HFFc6 (cell line): ENCODE measurements at places on chromosomes 16 and 17.
A peak's percentile ranks its signal among the peaks of the same experiment; 100 is the strongest.

DNA sequence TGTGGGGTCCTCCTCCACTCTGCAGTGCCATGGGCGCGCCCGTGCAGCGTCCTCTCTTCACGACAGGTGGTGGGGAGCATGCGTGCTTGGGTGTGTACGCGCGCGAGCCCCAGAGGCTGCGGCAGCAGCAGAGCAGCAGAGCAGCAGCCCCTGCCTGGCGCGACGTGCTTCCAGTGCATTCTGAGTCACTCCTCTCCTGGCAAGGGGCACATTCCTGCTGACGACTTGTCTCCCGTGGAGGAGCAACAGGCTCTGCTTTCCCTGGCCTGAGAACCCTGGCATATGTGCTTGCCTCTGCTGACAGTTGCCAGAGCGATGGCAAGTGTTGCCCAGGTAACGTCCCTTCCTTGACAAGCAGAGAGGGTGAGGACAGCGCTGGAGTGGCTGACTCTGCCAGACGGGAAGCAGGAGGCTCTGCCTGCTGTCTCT lies 133.8 kb upstream of the PLCG2 start:
- peak; percentile 88 for DNase-seq

DNA sequence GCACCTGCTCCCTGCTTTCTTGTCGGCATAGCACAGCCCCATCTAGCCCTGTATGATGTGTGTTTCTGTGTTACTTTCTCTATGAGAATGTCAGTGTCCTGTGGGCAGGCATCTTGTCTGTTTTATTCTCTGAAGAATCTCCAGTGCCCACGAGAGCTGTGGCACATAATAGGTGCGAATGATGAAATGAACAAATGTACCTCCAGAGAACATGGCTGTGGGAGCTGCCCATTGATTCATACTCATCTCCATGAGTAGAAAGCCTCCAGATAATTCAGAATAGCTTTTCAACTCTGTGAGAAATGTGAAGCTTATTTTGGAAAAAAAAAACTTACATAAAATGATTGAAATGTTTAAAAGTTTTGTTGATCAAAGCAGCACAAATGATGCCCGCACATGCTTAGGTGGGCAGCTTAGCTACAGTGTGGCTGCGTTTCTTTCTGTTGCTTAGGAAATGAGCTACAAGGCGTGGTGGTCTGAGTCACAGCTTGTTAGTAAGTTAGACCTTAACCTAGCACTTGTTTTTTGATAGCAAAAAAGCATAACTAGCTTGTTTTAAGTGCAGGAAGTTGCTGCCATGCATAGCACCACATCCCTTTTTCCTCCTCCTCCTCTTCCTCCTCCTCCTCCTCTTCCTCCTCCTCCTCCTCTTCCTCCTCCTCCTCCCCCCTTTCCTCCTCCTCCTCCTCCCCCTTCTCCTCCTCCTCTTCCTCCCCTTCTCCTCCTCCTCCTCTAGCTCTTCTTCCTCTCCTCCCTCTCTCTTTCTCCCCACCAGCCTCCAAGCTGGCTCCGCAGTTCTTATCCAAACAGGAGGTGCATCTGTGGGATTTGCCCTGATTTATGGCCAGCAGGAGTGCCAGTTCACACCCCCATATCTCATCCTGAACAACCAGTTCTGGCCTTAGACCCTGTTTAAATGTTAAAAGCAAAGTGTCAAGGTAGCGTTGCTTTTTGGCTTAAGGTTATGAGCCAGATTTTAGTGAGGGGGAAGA lies 221.5 kb downstream of the IRF8 start:
- DNase-seq: no peak

DNA sequence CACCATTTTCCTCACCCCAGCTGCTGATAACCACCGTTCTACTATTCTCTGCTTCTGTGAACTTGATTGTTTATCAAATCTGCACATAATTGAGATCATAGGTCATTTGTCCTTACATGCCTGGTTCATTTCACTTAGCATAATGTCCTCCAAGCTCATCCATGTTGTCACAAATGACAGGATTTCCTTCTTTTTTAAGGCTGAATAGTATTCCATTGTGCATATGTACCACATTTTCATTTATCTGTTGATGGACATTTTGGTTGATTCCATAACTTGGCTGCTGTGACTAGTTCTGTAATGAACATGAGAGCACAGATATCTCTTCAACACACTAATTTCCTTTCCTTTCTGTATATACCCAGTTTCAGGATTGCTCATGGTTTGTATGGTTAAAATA lies 225.3 kb upstream of the TBX2 start:
- DNase-seq: no peak

GRCh38 chr17:68794636-68795434 lies 160.4 kb downstream of the ABCA8 start:
- DNase-seq: peak; percentile 36
